ENCODE measurements at places on chromosomes 11 and 22. TPM values are rescaled to one million over a fixed set of nuclear protein-coding genes. Genes with fewer than 3 reads are reported as not detected.

TIGD3 gene
- total RNA-seq: under 0.01 TPM

DEPDC5 gene
- 15.0 TPM for total RNA-seq

F2 gene
- not detected for total RNA-seq

MISFA gene
- 0.36 TPM for total RNA-seq

MB gene
- not detected for total RNA-seq

TRIM48 gene
- 0.36 TPM for total RNA-seq

GNAZ gene
- 2.0 TPM for total RNA-seq
